ENCODE measurements at places on chromosomes 11 and 22.

DNA sequence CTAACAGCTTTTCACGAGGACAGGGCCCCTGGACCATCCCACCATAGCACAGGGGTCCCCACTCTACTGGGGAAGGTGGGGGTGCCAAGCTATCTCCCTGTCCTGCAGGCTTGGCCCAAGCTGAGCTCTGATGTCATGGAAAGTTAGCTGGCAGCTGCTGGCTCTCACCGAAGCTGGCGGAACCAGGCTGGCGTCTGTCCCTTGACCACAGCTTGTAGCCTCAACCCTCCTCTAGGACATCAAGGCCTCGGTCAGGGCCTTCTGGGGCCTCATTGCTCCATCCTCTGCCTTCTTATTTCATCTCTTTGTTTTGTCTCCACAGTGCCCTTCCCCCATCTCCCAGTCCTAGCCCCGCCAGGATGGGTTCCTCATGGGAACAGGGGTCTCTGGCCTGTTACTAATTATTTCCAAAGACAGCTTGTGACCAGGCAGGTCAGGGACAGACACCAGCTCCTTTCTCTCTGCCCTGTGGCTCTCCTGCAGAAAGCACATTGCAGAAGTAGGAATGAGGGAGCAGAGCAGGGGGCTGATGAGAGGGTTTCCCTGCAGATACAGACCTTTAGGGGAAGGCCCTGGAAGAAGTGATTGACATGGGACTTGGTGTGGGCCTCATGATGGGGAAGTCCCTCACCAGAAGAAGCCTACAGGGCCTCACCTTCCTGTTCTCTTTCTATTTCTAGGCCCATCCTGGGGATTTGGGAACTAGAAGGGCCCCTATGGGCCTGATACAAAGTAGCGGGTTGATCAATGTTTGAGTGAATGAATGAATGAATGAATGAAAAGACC, 97.5 kb upstream of the ALX4 start:
- no peak for DNase-seq

DNA sequence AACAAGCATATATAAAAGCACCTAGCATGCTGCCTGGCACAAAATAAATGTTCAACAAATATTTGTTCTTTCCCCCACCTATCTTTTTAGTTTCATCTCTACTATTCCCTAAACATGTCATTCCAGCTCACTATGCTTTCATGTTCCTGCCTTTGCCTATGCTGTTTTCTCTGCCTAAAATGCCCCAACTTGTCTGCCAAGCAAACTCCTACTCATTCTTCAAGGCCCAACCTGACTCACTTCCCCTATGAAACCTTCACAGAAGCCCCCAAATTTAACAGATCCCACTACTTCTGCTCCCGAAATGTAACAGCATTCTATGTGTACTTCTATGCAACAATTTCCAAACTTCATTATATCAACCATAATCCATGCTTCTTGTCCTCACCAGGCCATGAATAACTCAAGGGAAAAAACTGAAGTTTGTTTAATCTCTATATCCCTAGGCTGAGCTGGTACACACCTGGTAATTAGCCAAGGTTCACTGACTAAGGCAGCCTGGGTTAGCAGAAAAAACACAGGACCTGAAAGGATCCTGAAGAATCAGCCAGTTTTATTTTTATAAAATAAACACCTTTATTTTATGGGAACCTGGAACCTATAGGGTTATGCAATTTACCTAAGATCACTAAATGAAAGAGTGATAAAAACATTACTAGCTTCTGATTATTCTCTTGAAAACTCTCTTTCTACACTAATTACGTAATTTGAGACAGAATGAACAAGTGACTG, 72.2 kb downstream of the PAK1 start:
- no peak for DNase-seq

GRCh38 chr11:83540112-83540675, 254.0 kb upstream of the CCDC90B start:
- DNase-seq, result no peak

DNA sequence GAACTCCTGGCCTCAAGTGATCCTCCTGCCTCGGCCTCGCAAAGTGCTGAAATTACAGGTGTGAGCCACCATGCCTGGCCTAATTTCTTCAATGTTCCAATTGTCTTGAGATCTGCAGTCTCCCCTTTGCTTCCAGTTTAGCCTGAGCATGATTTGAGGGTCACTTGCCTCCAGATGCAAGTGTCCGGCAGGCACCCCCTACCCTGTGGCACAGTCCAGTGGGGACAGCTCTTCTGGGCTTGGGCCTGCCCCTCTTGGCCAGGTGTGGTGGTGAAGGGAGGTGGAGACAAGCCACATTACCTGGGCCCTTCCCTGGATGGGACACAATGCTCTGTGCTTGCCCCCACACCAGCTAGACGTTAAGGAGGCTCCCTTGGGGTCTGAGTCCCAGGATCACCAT, 21.3 kb upstream of the CACNG2 start:
- no peak for DNase-seq

DNA sequence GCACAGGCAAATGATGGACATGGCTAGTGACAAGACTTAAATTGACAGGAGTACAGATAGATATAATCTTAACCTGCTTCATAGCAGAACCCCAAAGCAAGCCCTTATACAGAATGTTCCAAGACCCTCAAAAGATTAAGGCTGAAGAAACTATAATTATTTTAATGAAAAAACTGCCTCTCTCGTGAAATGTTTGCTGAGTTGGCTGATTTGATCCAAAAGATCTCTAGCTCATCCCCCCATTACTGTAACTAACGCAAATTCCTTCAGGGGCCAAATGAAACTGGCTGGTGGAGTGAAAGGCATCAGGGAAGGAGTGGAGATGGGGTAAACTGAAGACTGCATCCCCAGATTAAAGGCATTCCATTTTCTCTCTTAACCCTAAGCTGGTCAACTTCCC, 19.3 kb downstream of the ALG9 start:
- DNase-seq, result no peak

DNA sequence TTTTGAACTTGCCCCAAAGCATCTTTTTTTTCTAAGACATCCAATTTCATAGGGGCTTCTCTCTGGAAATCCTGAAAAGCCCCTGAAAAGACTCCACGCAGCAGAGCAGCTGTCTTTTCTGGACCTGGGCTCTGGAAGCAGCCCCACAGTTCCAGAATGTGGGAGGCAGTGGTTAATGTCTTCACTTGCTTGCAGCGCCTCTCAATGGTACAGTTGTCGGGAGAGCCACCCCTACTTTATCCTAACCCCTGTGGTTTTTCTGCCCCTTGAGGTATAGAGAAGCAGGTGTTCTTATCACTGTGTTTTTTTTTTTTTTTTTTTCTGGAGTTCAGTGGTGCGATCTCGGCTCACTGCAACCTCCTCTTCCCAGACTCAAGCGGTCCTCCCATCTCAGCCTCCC, 83.4 kb upstream of the SORL1-AS1 start:
- DNase-seq, result no peak

GRCh38 chr11:78365381-78365792, 52.2 kb downstream of the GAB2 start:
- DNase-seq, result no peak

- DNase-seq, result no peak
Observed at GRCh38 chr22:27874764-27875163, 44.3 kb downstream of the PITPNB start.

GRCh38 chr11:14339356-14339755, 19.6 kb downstream of the RRAS2 start:
- DNase-seq, result no peak

DNA sequence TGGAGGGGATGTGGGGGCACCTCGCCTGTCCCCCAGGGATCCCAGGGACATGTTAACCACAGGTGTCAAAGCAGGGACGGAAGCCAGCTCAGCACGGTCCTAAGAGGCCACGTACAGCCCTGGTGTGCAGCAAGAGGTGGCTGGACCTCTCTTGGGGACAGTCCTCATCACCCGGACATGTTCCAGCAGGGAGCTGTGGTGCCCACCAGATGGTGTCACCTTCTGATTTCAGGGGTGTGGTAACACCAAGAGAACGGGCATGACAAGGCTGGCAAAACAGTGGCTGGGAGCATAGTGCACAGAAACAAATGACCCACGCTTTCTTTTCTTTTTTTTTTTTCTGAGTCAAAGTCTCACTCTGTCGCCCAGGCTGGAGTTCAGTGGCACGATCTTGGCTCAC, 25.6 kb upstream of the COMT start:
- DNase-seq, result no peak

DNA sequence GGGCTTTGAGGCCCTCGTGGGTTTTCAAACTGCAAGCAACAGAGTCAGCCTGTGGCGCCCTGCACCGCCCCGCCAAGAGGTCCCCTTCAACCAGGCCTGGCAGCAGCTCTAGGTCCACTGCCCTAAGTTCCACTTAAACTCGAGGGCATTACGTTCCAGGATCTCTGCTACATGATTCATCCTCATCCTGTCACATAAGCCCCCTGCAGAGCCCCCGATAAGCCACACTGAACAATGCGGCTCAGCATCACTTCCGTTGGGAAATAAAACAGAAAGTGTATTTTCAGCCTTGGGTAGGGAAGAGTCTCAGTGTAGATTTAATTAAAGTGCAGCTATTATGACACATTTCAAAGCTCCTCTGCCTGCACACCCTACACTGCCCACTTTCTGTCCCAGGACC, 24.6 kb downstream of the SULT4A1 start:
- no peak for DNase-seq

DNA sequence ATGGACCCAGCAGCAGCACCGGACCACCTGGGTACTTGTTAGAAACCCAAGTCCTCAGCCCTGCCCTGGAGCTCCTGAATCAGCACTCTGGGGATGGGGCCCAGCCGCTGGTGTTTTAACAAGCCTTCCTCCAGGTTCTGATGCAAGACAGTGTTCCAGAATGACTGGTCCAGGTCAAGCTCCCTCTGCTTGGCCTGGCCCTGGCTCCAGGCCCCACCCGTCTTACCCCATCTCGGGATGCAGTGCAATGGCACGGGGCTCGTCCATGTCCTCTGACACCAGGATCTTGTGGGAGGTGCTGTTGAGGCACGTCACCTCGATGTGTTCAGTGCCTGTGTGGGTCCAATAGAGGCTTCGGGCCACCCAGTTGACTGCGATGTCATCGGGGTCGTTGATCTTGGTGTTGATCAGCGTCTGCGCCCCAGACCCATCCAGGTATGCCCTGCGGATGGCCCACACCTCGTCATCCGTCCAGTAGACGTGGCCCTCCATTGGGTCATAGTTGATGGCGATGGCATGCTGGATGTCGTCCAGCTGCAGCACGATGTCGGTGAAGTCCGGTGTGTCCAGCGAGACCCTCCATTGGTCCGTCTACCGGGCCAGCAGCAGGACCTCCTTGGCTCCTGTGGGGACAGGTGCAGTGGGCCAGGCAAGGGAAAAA, 140.3 kb downstream of the CRYBB2 start:
- no peak for DNase-seq

GRCh38 chr11:8247312-8247711, 16.4 kb downstream of the LMO1 start:
- no peak for DNase-seq

DNA sequence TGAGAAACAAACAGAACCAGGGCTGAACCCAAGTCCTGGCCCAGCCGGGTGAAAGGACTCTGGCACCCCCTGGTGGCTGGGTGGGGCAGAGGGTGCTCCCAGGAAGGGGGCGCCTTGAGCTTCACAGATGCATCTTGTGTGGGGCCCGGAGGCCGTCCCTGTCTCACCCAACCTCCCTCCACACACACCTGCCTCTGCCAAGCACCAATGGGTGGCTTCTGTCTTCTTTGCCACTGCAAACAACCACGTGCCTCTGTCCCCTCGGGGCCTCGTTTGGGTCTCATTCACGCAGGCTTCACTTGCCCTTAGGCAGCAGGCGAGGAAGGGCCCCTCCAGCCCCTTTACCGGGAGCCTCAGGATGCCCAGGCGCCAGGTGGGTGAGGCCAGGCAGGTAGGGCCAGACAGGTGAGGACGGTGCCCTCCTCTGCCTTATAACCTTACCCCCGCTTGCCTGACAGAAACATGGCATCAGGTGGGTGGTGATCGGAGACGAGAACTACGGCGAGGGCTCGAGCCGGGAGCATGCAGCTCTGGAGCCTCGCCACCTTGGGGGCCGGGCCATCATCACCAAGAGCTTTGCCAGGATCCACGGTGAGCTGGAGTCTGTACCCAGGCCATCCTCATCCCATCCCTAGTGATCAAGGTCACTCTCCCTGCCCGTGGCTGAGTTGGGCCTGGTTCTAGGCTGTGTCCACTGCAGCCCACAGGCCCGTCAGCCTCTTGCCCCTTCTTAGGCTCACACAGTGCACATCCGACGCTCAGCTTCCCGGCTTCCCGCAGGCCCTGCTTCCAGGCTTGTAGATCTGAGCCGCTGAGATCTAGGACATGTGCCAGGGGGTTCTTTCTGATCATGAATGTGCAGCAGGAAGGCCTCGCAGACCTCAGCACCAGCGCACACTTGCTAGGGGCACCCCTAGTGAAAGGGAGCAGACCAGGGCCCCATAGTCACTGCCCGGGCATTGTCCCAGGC, 17.2 kb downstream of the POLR3H start:
- no peak for DNase-seq

GRCh38 chr11:57777969-57778317, 16.3 kb downstream of the CTNND1 start:
- DNase-seq, result no peak

DNA sequence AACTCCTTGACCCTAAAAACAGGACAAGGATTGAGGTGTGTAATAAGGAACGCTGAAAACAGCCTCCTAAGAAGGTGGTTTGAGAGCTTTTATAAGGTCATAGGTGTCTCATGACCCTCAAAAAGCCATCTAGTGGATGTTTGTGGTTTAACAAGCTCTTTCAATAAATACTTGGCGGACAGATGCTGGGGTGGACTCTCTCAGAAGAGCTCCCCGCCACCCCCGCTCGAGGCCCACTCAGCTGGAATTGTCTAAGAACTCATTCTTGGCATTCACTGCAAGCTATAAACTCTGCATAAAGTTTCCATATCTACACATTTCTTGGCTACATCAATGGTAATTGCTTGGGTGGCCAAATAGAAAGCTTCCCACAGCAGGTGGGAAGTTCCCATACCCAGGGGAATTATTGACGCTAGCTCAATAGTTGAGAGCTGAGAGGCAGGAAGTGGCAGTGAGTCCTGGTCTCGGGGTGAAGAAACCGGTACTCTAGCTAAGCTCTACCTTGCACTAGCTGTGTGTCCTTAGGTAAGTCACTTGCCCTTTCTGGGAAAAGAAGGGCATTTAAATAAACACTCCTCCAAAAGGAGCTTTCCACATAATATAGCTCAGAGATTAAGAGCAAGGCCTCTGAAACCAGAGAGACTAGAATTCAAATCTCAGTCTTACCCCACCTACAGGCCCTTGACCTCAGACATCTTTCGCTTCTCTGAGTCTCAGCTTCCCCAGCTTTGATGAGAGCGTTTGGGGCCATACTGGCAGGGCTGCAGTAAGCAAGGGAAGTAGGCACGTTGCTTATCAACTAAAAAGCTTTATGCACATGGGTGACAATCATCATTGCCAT, 6.4 kb downstream of the MS4A15 start:
- DNase-seq, result peak; percentile 41

DNA sequence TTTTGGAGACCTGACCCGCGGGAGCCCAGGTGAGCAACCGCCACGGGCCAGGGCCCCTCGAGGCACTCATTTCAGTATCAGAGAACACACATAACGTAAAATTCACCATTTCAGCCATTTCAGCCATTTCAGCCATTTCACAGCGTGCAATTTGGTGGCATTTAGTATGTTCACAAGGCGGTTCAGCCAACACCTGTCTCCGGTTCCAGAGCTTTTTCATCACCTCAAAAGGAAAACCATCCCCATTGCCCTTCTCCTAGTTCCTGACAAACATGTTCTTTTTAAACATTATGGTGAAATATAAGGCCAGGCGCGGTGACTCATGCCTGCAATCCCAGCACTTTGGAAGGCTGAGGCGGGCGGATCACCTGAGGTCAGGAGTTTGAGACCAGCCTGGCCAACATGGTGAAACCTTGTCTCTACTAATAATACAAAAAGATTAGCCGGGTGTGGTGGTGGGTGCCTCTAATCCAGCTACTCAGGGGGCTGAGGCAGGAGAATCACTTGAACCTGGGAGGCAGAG, 119.3 kb downstream of the KCNQ1 start:
- DNase-seq, result no peak

- DNase-seq, result no peak
Observed at GRCh38 chr22:50733521-50734342, 4.3 kb upstream of the ACR start.

Measured in NCI-H1930 (cell line).